ENCODE measurements at places on chromosomes 7 and 10.

DNA sequence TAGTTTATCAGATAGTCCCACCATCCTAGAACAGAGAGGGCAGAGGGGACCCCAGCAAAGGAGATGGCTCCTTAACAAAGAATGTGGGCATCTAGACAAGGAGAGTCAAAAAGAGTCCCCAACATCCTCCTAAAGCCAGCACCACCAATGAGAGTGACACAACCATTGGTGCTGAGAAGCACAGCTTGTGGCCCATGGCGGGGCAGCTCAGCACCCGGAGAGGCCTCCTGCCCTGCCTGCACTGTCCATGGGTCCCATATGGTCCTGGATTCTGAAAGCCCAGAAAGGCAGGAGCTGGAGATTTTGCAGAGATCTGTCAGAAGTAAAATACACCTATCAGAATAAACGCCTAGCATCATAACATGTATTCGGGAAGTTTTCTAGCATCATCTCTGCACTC lies 311.8 kb upstream of the ZNF32 start:
- DNase-seq = no peak

GRCh38 chr7:36472141-36472729 lies 82.6 kb downstream of the ANLN start:
- no peak for DNase-seq

- DNase-seq = no peak
Observed at GRCh38 chr7:35260246-35260645, 6.3 kb upstream of the TBX20 start.

GRCh38 chr10:131755200-131755599 lies 145.6 kb upstream of the PPP2R2D start:
- no peak for DNase-seq

DNA sequence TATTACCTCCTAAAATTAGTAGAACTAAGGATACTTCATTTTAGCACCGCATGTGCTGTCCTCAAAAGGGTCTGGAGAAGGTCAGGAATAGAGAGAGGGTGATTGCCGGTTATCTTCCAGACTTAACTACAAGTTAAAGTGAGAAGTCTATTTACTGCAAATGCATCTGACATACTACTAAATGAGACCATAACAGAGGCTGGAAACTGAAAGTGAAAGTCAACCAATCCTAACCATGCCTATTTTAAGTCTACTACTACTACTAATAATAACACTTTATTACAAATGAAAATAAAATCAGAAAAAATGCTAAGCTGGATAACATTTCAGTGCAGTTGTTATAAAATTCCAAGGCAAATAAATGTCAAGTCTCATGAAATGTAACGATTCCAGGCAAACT lies 244.7 kb downstream of the KIF20B start:
- DNase-seq = no peak

- DNase-seq = no peak
Observed at GRCh38 chr10:69145864-69146263, 21.9 kb downstream of the VPS26A start.

- DNase-seq = no peak
Observed at GRCh38 chr10:128137877-128138276, 11.7 kb upstream of the MKI67 start.

DNA sequence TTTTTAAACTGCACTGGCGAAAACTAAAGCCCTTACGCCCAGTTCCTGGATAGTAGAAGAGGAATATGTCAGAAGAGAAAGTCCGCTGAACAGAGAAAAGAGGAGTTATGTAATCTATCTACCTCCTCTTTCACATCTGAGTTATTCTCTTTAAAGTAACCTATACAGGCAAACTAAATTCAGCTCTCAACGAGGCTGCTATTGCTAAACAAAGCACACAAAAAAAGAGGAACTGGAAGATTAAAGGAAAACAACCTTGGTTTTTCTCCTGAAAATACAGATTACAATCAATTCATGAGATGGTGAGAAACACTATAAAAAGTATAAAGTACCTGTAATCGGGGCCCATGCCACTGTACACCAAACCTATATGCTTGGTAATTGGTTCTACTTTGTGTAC lies 5.8 kb downstream of the PSMA2 start:
- no peak for DNase-seq

DNA sequence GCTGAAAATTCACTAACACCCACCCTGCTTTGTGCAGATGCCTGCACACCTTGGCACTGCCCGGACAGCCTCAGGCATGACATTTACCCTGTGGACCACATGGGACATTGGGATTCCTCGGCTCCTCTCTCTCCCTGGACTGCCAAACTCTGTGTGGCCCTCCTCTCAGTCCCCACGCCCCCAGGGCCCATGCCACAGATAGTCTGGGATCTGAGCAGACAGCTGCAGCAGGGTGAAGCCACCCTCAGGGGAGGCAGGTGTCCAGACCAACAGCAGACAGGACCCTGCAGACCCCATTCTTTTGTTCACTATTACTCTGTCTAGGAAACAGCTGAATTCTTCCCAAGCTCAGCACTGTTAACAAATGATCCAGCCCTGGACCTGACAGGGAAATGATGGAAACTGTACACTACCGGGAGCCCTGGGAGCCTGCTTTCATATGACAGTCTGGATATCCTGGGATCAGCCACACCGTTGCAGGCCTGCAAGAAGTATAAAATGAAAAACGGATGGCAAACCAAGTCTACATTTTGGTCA lies 83.4 kb downstream of the VOPP1 start:
- peak; percentile 66 for DNase-seq

- no peak for DNase-seq
Observed at GRCh38 chr10:76125900-76126299, 694.5 kb downstream of the LRMDA start.

DNA sequence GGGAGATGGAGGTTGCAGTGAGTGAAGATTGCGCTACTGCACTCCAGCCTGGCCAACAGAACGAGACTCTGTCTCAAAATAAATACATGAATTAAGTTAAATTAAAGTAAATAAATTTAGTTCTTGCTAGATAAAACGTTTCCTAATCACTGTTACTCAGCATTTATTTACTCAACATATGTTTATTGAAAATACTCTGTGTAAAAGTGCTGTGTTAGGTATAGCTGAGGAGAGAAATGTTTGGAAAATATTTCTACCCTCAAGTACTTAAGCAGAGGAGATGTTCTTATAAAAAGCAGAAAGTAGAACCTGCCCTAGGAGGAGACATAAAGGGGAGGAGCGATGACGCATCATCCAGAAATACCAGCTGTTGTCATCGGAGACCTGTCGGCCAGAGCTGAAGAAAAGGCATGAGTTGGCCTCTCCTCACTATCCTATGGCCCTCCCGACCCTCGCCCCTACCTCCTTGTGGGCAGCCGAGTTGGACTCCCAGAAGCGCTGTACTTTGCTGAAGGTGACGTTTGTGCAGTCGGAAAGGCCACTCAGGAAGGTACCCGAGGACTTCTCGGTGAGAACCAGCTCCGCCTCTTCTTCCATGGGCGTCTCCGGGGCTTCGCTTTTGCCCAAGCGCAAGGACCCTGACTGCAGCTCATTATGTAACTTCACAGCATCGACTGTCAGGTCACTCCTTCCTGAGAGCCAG lies 1.1 kb downstream of the RRP12 start:
- DNase-seq = peak; percentile 37

DNA sequence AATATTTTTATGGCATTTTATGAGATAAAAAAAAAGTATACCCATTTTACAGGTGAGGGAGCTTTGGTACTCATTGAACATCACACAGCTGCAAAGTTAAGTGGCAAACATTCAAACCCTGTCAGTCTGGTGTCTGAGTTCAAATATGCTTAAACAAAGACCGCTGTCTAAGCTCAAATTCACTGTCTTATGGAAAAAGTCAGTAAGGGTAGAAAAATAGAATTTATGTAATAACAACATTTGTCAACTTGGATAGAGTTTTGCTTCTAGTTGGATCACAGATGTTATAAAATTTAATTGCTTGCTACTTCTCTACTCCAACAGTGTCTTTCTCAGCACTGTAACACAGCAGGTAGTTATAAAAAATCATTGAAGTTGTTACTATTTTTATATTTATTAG lies 161.7 kb upstream of the CSTF2T start:
- DNase-seq = no peak

- no peak for DNase-seq
Observed at GRCh38 chr10:97023401-97024167, 162.2 kb downstream of the SLIT1 start.

DNA sequence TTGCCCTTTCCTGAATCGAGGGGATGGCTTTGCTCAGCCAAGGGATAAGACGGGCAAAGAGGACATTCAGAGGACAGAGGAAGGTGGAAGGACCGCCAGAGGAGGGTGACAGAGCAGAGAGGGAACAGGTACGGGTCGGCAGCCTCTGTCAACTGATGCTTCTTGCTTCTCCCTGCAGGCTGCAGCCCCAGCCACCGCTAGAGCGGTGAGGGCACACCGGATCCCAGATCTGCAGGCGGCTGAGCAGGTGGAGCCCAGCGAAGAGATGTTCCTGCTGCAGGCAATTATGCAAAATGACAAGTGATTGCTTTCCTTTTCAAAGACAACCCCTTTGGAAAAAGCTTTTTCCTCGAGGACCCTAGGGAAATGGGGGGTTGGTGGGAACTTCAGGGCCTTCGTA lies 181.9 kb upstream of the ANKRD30A start:
- no peak for DNase-seq

DNA sequence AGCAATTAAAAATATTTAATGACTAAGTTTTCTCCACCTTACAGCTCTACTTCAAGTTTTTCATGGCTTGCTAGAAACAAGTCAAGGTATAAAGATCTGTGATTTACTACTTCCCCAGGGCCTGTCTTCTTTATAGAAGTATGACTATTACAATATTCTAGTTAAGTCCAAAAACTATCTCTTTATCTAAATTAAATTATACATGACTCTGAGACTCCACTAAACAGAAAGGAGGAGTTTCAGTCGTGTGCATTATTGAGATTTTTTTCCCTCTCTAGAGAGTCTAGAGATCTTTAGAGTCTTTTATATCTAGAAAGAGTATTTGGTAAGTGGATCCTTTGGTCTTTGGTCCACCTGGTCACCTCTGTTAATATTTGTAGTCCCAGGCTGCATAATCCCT lies 100.7 kb downstream of the SEMA3E start:
- no peak for DNase-seq

- no peak for DNase-seq
Observed at GRCh38 chr7:89123871-89124270, 328.3 kb upstream of the TEX47 start.

- no peak for DNase-seq
Observed at GRCh38 chr10:125231116-125231812, 70.9 kb upstream of the CTBP2 start.

- DNase-seq = no peak
Observed at GRCh38 chr10:45144326-45145070, 143.8 kb downstream of the ZNF22 start.

- DNase-seq = peak; percentile 75
Observed at GRCh38 chr10:52779541-52780390, 7.2 kb upstream of the MBL2 start.

GRCh38 chr7:102456327-102456726 lies 8.3 kb downstream of the ALKBH4 start:
- no peak for DNase-seq

GRCh38 chr7:135597926-135598305 lies 40.2 kb downstream of the NUP205 start:
- DNase-seq = no peak

Measured in BE2C (cell line).